ENCODE measurements at places on chromosomes 4 and X.

- DNase-seq: no peak
Observed at GRCh38 chrX:112751076-112751475, 71.3 kb upstream of the LHFPL1 start.

DNA sequence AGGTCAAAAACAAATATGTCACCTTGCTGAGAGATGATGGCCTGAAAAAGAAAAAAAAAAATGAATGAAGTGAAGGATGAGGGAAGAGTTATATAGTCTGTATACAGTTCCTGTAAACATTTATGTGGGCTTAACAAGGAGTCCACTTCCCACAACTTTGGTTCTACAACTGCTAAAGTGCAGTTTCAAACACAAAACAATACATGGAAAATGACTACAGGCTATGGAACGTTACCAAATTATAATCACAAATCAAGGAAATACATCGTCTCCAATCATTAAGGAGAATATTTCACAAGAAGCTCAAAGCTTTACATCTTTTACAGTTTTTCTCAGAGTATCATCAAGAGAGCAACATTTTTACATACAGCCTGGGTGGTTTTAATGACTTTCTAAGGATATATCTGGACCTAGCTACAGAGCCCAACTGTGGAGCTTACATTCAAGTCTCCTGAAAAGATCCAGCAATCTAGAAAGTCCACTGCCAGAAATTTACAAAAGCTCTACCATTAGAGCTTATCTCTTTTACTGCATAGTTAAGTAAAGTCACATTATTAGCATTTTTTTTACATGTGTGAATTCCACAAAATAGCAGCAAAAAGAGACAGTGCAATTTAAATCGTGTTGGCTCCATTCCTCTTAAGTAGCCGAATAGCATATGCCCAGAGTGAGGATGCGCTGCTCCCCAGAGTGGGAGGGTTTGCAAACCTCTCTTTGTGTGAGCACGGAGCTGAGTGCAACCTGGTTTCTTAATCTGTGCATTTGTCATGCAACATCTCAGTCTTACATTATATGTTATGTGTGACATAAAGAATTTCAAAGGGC, 128.3 kb downstream of the MANBA start:
- DNase-seq: no peak

- DNase-seq: no peak
Observed at GRCh38 chr4:118948545-118949144, 60.0 kb downstream of the SYNPO2 start.

DNA sequence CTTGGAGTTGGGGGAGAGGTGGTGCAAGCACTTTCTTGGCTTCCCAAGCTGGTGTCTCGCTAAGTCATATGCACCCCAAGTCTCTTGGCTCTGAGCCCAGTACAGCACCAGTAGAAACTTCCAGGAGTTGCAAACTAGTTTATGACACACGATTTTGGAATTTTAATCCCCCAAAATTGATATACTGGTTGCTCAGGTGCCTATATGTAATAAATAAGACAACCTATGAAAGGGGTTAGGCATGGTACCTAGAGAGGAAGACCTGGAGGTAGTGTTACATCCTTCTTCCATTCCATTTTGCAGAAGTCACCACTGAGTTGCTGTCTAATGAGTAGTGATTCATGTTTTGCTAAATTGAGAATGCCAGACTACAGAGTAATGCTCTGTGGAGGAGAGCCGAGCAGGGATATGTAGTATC, 4.3 kb upstream of the SLC4A4 start:
- no peak for DNase-seq
